Neuronal stem cell (in vitro differentiated cells): ENCODE measurements at places on chromosomes 7 and 10.

GRCh38 chr10:133072196-133072595 is 15.5 kb upstream of the ADGRA1 start:
- no peak for DNase-seq

- no peak for DNase-seq
These were observed 9.7 kb downstream of the CREM start for GRCh38 chr10:35136263-35136815.

- DNase-seq = no peak
These were observed 33.6 kb downstream of the GSAP start for GRCh38 chr7:77382532-77382931.

DNA sequence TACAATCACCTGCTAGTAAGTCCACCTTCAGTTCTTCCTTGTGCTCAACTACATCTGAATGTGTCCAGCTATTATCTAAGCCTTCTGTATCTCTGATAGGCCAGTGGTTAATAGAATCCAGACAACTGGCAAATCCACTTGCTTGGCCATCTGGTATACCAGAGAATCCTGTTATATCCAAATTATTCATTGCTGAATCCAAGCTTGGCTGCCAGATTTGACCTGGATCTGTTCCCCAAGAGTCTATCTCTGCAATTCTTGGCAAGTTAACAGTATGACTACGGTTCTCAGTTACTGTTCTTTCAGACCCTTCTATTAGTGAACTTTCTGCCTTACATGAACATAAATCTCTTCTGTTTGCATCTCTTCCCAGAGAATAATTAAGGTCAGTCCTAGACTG is 154.6 kb upstream of the TARP start:
- DNase-seq = no peak

GRCh38 chr7:22082553-22082885 is 136.8 kb upstream of the CDCA7L start:
- DNase-seq = no peak

GRCh38 chr10:7908541-7909210 is 90.4 kb downstream of the TAF3 start:
- no peak for DNase-seq

DNA sequence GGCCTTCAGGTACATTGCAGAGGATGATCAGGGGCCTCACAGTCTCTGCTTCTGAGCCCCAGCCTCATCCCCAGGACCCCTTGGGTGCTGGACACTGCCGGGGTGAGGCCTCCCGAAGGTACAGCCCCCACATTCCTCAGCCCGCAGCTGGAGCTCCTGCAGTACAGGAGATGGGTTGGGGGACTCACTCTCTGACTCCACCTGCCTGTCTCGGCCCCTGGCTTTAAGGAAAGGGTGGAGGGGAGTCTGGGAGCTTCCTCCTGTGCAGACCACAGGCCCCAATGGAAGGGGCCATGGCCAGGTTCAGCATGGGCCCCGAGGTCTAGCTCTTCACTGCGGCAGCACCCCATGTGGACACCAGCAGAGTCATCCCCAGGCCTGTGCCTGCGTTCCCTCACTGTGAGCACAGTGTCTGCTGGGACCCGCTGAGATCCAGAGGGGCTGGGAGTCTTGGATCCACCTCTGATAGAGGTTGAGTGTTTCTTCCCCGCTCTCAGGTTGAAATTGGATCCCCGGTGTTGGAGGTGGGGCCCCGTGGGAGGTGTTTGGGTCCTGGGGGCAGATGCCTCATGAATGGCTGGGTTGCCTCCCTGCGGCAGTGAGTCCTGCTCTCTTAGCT is 99.9 kb downstream of the PRKAG2 start:
- no peak for DNase-seq

GRCh38 chr7:24475166-24475961 is 97.9 kb upstream of the PALS2 start:
- DNase-seq = no peak

GRCh38 chr7:66283003-66283920 is 78.1 kb downstream of the TPST1 start:
- no peak for DNase-seq

GRCh38 chr7:294440-295154 is 4.6 kb downstream of the FOXL3 start:
- DNase-seq = no peak

DNA sequence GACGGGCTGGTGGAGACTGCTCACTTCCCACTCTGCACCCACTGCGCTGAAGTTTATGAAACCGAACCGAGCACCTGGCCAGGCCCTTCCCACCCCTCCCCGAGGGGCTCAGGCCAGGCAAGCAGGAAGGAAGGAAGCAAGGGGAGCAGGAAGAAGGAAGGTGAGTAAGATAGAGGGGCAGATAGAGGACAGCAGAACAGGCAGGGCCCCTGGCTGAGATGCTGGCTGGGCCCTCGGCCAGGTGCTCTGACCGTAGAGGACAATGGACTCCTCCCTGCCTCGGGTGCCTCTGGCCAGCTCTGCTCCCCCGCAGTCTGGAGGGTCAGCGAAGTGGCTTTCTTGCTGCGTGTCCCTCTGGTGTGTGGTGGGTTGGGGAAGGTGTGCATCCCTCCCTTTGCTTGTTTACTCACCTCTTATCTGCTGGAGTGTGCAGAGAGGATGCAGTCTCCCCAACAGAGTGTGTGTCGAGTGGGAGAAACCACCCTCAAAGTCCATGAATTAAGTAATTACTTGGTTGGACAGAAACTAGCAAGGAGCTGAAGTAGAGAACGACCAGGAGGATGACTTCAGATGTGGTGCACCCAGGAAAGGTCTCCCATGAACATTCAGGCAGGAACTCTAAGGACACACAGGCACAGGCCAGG is 82.8 kb upstream of the PPP2R2D start:
- DNase-seq = no peak

GRCh38 chr10:93813507-93814465 is 56.0 kb downstream of the LGI1 start:
- no peak for DNase-seq

- DNase-seq = no peak
These were observed 110.2 kb downstream of the SRI start for GRCh38 chr7:88109612-88110011.

DNA sequence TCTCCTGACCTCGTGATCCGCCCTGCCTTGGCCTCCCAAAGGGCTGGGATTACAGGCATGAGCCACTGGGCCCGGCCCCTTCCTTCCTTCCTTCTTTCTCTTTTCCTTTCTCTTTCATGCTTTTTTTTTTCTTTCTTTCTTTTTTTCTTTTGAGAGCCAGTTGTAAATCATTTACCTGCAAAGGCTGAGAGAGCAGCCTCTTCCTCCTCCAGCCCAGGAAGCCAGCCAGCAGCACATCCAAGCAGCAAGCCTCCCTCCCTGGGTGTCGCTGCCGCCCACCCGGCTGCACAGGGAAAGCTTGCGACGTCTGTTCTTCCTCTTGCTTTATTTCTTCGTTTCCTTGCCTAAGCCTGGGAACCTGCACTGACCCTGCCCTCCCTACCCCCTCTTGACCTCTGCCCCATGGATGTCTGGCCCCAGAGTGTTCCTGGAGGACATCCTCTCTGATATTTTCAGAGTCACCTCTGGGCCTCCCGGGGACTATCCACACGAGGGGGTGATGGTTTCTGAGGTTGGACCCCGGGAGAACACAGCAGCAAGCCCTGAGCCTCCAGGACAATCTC is 62.8 kb upstream of the MYL10 start:
- peak; percentile 12 for DNase-seq

GRCh38 chr10:92124616-92125143 is 166.2 kb downstream of the CPEB3 start:
- no peak for DNase-seq
